ENCODE measurements at places on chromosomes 16 and 17. TPM values are rescaled to one million over a fixed set of nuclear protein-coding genes. Genes with fewer than 3 reads are reported as not detected.

Gene HOXB1
- not detected for total RNA-seq

Gene SLC6A4
- total RNA-seq, result 1.8 TPM

Gene DNAAF8
- 0.59 TPM for total RNA-seq

Gene ANKRD40CL
- total RNA-seq, result not detected

DNA sequence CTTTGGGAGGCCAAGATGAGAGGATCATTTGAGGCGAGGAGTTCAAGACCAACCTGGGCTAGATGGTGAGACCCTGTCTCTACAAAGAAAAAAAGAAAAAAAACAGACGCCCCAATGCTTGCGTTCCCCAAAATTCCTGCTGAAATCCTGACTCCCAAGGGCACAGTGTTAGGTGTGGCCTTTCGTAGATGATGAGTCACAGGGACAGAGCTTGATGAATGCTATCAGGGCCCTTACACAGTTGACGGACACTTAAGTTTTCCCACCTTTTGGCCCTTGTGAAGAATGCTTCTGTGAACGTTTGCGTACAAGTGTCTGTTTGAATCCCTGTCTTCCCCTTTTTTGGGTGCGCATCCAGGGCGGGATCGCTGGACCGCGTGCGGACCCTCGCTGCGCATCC lies 16.5 kb upstream of the ZNF750 start:
- DNase-seq, result no peak

DNA sequence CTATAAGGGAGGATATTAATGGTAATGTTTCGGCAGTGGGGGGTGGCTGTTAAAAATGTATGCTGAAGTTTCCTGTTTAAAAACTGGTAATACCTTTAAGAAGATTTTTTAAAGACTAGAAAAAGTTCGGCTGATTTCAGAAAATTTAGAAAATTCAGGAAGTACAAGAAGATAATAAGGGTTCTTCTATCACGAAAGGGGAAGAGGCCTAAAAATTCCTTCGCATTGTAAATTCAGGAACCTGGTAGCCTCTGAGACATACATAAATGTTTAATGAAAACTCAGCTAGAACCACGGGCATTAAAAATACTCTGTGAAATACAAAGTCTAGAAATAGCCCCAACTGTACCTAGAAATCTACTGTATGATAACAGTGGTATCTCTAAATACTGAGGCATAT lies 181.2 kb downstream of the PARN start:
- DNase-seq, result no peak

GRCh38 chr17:78329263-78330059 lies 30.4 kb downstream of the SOCS3 start:
- DNase-seq, result no peak

DNA sequence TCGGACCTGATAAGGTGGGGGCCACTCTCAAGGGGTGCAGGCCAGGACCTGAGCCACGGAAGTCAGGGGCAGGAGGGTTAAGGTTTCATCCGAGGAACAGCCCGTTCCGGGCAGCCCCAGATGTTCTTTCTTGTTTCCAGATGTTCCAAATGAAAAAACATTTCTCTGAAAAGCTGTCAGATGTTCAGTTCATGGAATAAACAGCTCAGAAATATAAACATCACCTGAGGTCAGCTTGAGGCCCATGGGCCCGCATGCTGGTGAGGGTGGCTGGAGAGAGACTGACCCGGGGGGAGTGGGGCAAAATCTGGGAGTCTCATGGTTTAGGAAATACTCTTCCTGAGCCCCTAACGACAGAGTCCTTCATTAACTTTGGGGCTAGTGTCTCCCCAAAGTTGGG lies 1.5 kb upstream of the CD79B start:
- no peak for DNase-seq

GRCh38 chr17:32288615-32289014 lies 23.0 kb downstream of the RHBDL3 start:
- DNase-seq, result no peak

GRCh38 chr17:79020631-79021301 lies 3.2 kb upstream of the C1QTNF1 start:
- DNase-seq, result no peak

DNA sequence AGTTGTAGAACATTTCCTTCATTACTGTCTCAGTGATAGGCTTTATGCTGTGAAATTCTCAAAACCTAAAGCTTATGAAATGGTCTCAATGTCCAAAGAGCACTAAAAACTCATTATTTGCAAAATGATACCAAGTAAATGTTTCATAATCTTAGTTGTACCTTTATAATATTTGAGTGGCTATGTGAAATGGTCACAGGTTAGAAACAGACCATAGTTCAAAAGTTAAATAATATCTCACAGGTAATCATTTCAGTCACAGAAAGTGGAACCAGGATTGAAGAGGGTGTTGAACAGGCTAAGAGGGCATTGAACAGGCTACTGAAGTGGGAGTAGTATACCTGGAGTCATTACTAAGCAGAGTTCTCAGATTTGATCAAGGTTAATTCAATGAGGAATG lies 2.9 kb downstream of the RDM1 start:
- no peak for DNase-seq

DNA sequence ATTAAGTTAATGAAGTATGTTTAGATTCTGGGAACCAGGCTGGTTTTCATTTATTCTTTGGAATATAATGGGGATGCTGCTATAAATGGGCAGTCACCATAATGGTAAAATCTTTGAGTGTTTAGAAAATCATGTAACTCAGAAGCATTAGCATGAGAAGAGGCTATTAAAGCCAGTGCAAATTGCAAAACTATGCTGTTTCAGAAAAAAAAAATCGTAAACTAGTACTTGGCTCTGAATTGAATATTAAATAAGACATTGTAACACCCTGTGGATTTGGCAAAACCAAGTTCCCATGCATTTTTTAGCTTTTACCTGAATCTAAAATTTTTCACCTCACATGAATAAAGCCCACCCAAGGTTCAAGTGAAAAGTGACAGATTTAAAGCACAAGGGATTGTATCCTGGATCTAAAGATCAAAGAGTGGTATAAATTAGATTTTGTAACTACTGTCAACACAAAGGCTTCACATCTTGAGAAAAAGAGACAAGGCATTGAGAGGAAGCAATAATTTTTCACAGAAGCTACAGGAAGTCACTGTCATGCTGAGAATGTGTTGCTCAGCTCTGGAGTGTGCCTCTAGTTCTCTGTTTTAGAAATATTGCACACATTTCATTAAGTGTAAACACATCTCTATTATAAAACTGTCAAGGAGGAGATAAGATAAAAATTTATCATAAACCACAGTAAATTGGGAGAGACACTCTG lies 142.2 kb downstream of the ABCA8 start:
- peak; percentile 67 for DNase-seq

- peak; percentile 37 for DNase-seq
Measured at GRCh38 chr17:57987581-57988300, at the start of gene VEZF1. VEZF1 (minus strand) TSS chr17:57988254; CDS start chr17:57988111, 143 bp downstream.

GRCh38 chr16:26909623-26910022 lies 157.1 kb upstream of the C16orf82 start:
- no peak for DNase-seq
